ENCODE measurements at places on chromosomes 5 and 9.

DNA sequence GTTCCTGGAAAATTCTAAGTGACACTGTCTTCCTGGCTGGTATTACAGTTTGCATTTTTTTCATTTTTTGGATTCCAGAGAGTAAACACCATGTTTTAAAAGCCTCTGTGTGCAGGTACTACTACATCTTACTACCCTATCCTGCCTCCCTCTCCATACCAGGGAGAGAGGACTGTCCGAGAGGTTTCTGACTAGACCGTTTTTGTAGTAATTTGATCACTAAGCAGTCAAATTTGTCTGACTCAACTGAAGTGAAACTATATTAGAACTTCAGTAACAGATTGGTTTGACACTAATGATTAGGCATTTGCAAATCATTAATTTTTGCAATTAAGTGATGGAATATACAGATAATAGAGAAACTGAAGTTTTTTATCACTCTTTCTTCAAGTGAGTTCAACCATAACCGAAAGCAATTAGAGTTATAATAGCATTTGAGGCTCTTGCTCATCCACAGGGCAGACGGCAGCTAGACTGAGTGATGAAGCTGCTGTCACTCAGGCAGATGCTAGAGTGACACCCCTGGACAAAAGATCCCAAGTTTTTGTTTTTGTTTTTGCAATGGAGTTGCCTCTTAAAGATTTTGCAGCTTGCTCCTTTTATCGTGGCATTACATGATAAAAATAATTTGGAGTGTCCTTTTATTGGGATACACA is 44.3 kb downstream of the SMARCA2 start:
- DNase-seq = no peak

- no peak for DNase-seq
These were observed 539.1 kb downstream of the CDK5RAP2 start for GRCh38 chr9:120040896-120041295.

DNA sequence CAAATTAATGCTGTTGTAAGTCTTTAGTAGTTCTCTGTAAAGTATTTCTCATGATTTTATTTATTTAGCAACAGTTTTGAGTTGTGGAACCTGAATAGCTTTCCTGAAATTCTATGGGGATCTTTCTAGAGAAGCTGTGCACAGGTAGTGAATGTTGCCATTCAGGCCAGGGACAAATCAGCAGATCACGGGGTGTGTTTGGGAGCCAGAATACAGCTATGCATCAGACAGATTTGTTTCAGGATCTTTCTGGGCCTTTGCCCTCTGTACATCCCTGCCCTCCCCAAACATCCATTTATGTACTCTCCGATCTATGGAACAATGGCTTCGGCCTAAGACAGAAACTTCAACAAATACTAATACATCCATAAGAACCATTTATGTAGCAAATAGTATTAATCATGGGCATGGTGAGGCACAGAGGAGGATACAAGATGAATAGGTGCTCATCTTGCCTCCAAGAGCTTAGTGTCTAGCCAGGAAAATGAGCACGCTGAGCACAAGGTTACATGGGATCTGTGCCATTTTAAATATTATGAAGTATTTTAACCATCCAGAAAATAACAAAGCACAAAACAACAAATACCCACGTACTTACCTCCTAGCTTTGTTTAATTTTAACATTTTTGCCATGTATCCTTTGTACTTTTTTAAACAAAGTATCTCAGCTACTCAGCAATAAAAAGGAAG is 13.1 kb downstream of the ARHGEF37 start:
- no peak for DNase-seq

GRCh38 chr5:34923694-34924461 is 5.5 kb upstream of the DNAJC21 start:
- no peak for DNase-seq

DNA sequence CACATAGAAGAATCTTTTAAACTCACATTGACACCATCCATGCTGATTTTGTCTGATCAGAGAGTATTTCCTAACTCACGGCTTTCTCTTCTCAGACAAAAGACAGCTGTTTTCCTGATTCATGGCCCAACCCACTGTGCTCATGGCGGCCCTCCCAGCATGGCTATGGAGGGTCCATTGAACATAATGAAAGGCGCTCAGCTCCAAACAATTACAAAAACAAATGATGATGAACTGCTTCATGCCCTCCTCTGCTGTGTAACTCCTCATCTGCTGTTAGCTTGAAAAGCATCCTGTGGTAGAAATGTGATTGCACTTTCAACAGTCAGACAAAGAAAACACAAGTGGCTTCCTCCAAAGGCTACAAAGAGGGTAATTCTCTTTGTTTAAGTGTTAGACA is 673.8 kb downstream of the PRELID2 start:
- no peak for DNase-seq

GRCh38 chr9:80158131-80158530 is 586.4 kb downstream of the TLE4 start:
- DNase-seq = no peak

GRCh38 chr9:85432599-85432998 is 309.2 kb downstream of the AGTPBP1 start:
- no peak for DNase-seq

GRCh38 chr5:122704247-122705036 is 70.4 kb upstream of the SNX2 start:
- DNase-seq = no peak

DNA sequence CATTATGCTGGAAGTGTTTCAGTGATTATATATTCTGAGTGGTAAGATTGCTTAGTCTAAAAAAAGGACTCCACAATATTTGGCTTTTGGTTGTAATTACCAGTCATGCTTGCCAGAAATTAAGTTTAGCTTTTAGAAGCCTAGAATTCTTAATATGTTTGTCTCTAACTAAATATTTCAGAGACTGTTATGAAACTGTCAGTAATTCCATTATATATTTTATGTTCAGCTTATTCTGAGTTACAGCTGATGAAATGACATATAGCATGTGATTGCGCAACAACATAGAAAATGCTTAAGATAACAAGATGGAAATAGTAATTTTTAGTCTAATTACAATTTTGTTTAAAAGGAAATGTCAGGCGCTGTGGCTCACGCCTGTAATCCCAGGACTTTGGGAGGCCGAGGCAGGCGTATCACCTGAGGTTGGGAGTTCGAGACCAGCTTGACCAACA is 44.2 kb downstream of the KIAA1958 start:
- no peak for DNase-seq

GRCh38 chr9:83231039-83231438 is 168.1 kb upstream of the RASEF start:
- DNase-seq = no peak

- DNase-seq = no peak
These were observed 608.9 kb downstream of the DTWD2 start for GRCh38 chr5:118379470-118379869.

GRCh38 chr5:136094913-136095641 is 37.6 kb upstream of the SMAD5 start:
- DNase-seq = no peak

- no peak for DNase-seq
These were observed 109.1 kb upstream of the ANKH start for GRCh38 chr5:14980698-14981097.

- DNase-seq = no peak
These were observed 352.8 kb upstream of the FAM174A start for GRCh38 chr5:100182402-100182801.

- no peak for DNase-seq
These were observed 3.6 kb downstream of the NFIB start for GRCh38 chr9:14310311-14310710.

DNA sequence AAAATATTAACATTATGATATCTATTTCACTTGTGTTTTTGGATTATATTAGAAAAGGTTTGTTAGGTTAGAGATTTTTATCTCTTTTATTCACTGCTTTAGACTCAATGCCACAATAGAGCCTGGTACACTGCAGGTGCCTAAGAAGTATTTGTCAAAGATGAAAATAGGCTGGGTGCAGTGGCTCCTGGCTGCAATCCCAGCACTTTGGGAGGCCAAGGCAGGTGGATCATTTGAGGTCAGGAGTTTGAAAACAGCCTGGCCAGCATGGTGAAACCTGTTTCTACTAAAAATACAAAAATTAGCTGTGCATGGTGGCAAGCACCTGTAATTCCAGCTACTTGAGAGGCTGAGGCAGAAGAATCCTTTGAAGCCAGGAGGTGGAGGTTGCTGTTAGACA is 64.3 kb downstream of the C9 start:
- DNase-seq = no peak

DNA sequence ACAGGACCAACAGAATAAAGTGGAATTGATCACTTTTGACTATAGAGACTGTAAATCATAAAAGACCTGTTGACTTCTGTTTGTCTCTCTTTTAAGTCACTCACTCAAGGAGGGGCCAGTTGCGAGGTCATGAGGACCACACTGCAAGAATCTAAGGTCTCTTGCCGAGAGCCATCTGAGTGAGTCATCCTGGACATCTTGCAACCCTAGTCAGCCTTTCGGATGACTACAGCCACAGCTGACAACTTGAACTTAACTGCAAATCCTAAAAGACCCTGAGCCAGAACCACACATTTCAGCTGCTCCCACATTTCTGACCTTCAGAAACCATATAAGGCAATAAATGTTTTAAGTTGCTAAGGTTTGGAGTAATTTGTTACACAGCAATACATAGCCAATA is 129.7 kb upstream of the RAD23B start:
- no peak for DNase-seq

- peak; percentile 86 for DNase-seq
These were observed 80.2 kb upstream of the IER5L start for GRCh38 chr9:129258124-129258822.

- DNase-seq = no peak
These were observed 13.0 kb downstream of the HIGD2A start for GRCh38 chr5:176401281-176402205.

- DNase-seq = no peak
These were observed 68.4 kb upstream of the NR3C1 start for GRCh38 chr5:143471666-143472464.

- DNase-seq = no peak
These were observed 201.8 kb upstream of the SGCD start for GRCh38 chr5:156125118-156125517.

- DNase-seq = no peak
These were observed 186.3 kb downstream of the NR3C1 start for GRCh38 chr5:143217065-143217803.

DNA sequence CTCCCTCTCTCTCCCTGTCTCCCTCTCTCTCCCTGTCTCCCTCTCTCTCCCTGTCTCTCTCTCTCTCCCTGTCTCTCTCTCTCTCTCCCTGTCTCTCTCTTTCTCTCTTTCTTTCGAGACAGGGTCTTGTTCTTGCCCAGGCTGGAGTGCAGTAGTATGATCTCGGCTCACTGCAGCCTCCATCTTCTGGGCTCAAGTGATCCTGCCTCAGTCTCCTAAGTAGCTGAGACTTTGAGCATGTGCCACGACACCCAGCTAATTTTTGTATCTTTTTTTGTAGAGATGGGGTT is 14.3 kb downstream of the TRIO start:
- no peak for DNase-seq

DNA sequence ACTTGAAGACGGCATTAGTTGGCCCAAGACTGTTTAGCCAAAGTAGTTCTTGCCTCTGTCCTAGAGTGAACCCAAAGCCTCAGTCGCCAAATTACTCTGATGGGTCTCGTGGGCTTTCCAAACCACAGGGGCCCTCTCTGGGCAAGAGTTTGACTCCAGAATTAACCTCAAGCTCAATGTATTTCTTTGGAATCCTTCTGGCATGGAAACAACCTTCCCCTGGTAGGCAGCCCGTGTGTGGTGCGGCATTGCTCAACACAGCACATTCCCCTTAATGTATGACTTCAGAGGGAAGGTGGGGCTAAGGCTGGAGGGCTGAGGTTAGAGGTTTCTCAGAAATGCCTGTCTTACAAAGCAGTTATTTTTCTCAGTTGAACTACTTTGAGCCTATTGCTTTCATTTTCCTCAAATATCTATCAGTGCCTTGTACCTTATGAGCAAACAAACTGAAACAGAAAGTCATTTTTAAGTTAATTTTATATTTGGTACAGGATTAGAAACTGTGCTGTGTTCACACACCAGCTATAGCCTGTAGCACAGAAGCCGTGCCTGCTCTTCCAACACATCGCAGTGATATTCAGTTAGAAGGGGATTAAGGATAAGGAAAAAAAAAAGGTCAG is 123.9 kb upstream of the HAPLN1 start:
- peak; percentile 66 for DNase-seq

- DNase-seq = no peak
These were observed 30.3 kb upstream of the UHRF2 start for GRCh38 chr9:6382681-6383080.

DNA sequence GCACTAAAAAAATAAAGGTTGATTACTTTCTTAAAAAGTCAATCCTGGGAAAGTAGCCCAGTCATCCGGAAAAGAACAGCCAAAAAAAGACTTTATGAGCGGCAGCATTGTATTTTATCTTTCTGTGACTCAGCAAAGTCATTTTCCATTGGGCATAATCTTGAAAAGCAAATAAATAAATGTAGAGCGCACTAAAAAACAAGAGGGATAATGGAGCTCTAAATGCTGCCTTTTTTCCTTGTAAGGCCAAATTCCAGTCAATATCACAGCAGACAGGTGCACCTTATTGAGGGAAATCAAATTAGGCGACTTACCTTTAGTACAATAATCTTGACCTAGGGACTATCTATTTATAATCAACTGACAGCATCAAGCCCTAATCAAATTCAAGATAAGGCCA is 266.8 kb downstream of the MTRR start:
- DNase-seq = no peak

GRCh38 chr9:69176471-69177171 is 2.5 kb downstream of the TJP2 start:
- no peak for DNase-seq

GRCh38 chr9:97978371-97979130 is 4.6 kb upstream of the ANP32B start:
- DNase-seq = no peak

GRCh38 chr5:40680741-40681362 is 1.1 kb downstream of the PTGER4 start:
- DNase-seq = no peak

GRCh38 chr5:143222287-143223231 is 180.9 kb downstream of the NR3C1 start:
- peak; percentile 98 for DNase-seq

- DNase-seq = no peak
These were observed 63.6 kb downstream of the ARHGAP26 start for GRCh38 chr5:142833517-142834449.

DNA sequence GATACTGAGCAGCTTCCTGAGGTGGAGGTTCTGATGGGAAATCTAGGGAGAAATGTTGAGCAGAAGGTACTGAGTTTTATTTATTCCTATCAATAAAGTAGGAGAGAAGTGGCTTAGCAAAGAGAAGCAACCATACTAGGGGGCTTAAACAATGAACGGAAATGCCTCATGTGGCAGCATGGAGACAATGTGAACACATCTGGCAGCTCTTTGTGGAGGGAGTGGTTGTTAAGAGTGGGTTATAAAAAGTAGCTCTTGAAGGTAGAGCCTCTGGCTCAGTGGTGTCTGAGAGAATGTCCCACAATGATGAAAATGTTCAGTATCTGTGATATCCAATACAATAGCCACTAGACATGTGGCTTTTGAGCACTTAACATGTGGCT is 52.7 kb upstream of the EQTN start:
- DNase-seq = no peak

DNA sequence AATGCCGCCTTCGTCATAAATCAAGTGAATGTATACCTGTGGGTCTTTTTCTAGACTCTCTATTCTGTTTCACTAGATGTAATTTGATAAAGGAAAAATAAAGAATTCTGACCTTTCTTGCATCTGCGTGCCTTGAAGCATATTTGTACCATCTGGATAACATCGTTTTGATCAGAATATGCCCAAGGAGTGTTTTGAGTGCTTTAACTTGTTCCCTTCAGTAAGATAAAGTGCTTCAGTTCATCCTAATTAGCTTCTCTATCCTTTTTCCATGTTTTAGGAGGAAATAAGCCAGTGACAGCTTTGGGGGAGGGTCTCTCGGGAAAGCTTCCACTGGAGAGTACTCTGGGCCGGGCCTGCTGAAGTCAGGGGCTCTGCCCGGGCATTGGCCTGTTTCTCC is 113.5 kb upstream of the DAP start:
- no peak for DNase-seq

Measured in T-helper 2 cell (primary cell).